Stimulated activated CD4-positive, alpha-beta T cell treated with anti-CD3 and anti-CD28 coated beads, TNF-alpha, amount 100 ng/mL, for 1 hour (primary cell): ENCODE measurements at places on chromosomes 7 and 10.

DNA sequence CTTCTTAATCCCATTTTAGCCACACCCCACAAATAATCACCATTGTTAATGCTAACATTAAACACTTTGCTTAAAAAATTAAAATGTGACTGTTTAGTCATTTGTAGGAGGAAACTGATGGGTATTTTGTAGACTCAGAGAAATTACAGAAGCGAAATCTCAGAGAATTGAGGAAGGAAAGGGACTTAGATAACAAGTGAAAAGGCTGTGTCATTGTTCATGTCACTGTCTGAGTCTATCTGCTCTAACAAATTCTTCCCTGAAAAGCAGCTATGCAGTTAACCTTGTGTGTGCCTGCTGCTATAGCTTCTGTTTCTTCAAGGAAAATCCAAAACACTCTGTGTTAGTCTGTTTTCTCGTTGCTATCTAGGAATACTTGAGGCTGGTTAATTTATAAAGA is 40.9 kb upstream of the PLXDC2 start:
- DNase-seq, result no peak

- DNase-seq, result no peak
Measured at GRCh38 chr7:7178906-7179305, 3.4 kb upstream of the C1GALT1 start.

DNA sequence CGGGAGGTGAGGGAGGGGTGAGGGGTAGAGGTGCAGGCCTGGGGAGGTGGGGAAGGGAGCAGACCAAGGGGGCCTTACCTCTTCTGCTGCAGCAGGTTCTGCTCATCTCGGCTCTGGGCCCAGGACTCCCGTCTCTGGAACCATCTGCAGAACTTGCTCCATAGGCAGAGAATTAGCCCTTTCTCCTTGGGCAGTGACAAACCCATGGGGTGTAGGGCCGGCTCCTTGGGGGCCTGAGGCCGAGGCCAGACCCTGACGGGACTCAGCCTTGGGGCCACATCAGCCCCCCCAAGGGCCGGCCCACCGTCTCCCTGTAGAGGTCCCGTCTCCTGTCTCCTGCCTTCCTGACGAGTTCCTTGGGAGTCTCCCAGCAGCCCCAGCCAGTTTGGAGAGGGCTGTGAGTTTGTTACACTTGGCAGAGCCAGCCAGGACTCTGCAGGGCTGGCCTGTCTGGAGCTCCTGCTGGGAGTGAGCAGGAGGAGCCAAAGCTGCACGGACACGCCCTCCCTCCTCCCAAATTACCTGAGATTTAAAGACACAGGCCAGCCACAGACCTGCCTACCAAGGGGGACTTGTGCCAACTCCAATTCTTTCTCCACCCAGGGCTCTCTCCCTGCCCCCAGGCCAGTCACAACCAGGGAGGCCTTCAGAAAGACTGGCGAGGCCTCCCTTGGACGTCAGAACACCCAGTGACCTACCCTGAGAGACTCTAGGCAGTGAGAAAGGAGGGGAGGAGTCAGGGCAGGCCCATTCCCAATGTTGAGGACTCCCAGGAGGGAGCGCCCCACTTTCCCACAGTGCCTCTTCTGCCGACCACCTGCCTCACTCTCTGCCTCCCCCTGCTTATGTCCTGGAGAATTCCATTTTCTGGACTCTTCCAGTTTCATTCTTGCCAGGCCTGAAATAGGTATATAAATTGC is at the start of gene TRPV6:
TRPV6 (minus strand) TSS at position 435 of the 920 bp plus-strand sequence.
- no peak for DNase-seq

GRCh38 chr10:129713659-129714265 is 246.7 kb downstream of the MGMT start:
- DNase-seq, result no peak

- DNase-seq, result no peak
Measured at GRCh38 chr10:120387326-120387725, 69.7 kb upstream of the PLPP4 start.

- no peak for DNase-seq
Measured at GRCh38 chr7:73904219-73905137, 43.5 kb downstream of the TMEM270 start.

DNA sequence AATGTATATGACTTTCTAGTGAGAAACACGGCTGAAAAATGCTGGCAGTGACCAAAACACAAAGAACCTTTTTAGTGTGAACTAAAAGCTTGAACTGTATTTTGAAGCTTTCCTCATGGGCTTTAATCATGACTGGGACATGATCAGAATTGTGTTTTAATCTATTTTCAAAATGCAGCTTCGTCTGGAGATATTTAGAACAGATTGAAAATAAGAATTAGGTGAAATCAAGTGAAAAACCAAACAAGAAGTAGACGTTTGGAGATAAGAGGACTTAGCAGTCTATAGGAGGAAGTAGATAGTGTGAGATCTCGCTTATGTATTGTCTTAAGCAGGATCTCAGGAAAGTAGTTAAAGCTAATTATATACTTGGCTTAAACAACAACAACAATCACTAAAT is 865.4 kb upstream of the MBL2 start:
- DNase-seq, result no peak

DNA sequence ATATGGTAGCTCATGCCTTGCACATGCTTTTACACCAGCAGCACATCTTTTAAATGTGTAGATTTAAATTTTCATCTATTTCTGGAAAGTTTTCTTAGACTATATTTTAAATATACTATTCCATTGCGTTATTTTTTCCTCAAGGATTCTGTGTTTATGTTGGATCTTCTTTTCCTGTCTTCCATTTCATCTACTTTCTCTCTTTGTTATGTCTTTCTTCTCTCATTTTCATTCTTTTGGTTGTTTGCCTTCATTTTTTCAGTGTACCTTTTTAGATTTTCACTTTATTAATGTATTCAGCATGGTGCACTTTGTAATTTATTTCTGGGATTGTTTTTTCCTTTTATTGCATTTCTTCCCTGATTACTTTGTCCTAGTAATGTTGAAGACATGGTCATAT is 329.8 kb downstream of the ADK start:
- DNase-seq, result no peak

- DNase-seq, result no peak
Measured at GRCh38 chr10:12333380-12334185, 15.8 kb upstream of the CAMK1D start.

- DNase-seq, result no peak
Measured at GRCh38 chr10:18689498-18689897, 30.3 kb downstream of the ARL5B start.

GRCh38 chr10:129690248-129691070 is 223.4 kb downstream of the MGMT start:
- no peak for DNase-seq

GRCh38 chr10:17736223-17736622 is 15.8 kb upstream of the TMEM236 start:
- DNase-seq, result no peak

- DNase-seq, result no peak
Measured at GRCh38 chr7:143391462-143392404, 10.6 kb downstream of the ZYX start.
